ENCODE measurements at places on chromosomes 1 and 21.

DNA sequence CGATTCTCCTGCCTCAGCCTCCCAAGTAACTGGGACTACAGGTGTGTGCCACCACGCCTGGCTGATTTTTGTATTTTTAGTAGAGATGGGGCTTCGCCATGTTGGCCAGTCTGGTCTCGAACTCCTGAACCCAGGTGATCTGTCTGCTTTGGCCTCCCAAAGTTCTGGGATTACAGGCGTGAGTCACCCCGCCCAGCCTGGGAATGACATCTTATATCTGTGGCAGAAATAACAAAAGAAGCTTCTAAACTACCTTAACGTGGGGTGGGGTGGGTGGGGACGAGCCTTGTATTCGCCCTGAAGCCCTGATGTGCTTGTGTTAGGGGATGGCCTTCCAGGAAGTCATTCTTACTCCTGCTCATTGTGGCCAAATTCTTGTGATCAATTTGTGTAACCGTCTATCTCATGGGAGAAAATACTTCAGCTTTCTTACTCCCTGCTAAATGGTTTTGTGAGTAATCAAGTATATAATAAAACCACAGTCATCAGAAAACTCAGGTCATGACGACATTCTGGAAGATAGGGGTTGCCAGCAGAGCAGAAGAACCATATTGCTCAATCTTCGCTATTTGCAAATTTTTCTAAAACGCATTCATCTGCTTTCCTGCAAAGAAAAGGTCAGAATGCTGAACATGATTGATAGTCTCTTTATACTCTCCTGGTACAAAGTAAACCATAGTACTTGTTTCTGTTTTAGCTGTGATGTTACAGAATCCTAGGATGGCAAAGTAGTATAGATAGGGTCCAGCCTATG is 63.2 kb downstream of the DIRAS3 start:
- peak; percentile 12 for DNase-seq

DNA sequence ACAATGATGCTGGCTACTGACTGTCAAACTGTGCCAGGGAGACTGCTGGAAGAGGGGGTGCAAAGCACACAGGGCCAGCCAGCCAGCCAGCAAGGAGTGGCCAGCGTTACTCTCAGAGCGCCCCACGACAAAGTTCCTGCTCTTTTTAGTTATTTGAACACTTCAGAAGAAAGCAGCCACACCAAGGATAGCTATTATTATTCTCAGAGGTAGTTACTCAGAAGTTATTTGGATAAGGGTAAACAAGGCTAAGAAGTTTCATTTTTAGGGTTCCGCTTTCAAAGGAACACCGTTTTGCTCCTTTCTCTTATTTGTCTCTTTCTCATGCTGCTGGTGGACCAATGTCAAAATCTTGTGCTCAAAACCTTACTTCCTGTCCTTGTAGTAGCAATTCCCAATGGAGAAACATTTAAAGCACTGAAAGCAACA is 59.9 kb downstream of the VANGL2 start:
- DNase-seq = no peak

DNA sequence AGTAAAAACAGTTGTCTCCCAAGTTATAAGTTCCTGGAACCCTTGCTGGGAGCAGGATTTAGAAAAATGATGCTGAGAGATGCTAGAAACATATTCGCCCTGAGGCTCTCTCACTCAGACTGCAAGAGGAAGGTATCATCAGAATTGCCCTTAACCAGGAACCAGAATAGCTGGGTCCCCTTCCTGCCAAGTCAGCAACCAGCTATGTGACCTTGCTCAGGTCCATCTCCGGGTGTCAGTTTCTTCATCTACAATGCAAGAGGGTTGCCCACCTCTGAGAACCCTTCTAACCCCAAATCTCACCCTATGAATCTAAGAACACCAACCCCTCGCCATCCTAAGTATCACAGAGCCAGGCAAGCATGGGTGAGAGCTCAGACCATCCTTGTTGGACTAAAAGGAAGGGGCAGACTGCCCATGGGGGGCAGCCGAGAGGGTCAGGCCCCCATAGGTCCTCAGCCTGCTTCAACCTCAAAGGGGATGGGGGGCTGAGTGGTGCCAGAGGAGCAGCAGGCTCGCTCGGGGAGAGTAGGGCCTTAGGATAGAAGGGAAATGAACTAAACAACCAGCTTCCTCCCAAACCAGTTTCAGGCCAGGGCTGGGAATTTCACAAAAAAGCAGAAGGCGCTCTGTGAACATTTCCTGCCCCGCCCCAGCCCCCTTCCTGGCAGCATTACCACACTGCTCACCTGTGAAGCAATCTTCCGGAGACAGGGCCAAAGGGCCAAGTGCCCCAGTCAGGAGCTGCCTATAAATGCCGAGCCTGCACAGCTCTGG is 390 bp upstream of the S100A9 start:
- no peak for DNase-seq

DNA sequence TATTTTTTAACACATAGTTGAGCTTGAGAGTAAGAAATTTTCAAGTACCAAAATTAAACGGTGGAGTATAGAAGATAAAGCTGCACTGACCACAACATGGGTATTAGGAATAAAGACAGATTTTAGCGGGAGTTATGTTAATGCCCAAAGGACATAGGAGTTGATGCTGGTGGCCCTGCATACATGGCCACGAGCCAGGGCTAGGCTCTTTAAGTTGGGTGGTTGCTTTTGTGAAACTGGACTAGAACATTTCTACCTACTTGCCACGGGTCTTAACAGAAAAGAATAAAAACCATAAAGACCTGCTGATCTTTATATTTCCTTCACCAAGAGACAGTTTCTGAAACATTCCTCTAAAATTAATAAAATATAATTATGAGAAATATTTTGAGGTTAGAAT is 14.9 kb downstream of the EDEM3 start:
- no peak for DNase-seq

DNA sequence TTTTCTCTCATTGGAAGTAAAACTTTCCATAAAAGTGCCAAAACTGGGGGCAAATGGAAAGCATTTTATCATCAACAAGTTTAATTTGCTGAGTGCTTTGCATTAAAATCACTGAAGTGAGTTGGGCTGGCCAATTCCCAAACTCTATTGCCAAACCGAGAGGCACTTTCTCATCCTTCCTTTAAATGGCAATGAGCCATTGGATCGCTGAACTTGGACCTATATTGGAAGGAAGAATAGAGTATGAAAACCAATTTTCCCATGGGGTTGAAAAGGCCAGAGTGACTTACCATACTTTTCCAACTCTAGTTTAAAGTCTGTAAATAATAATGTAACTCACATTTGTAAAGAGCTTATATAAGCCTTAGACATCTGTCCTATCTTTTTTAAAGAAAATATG is 189.1 kb upstream of the C1orf87 start:
- DNase-seq = no peak

- DNase-seq = no peak
Observed at GRCh38 chr1:172278478-172278877, 142.0 kb upstream of the C1orf105 start.

GRCh38 chr1:209023790-209024189 is 559.7 kb upstream of the CAMK1G start:
- DNase-seq = no peak

DNA sequence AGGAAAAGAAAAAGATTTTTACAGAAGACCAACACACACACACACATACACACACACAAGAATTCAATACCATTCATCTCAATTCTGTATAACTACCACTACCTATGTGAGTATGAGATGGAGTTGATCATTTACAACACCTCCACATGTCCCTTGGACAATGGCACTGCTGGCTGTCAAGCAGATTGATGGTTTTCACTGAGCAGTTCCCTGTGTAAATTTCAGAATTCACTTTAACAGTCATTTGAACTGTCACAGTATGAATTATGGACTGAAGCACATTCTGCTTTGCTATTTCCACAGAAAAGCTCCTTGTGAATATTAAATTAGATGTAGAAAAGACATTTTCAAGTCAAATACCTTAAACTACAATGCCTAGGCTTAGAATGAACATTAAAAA is 14.3 kb downstream of the KCNT2 start:
- DNase-seq = no peak

DNA sequence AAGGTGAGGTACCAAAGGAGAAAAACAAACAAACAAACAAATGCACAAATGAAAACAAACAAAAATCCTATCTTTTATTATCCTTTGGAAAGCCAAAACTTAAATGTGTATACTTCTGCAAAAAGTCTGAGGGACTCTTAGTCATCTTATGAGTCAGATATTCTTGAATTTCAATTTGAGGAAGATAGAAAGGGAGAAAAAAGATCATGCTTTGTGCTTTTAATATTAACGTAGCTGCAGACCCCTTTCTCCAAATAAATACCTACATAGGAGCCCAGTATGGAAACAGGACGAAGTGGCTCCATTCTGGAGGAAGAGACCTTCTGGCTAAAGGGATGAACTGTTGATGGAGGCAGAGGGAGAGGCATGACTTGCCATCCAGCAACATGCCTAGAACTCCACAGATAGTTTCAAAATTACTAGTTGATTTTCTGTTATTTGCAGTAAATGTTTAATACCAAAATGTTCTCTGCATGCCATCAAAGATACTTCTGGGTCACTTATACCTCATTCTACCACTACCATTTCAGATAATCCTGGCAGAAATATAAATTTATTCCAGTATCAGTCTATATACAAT is 25.4 kb downstream of the NUP210L start:
- no peak for DNase-seq

DNA sequence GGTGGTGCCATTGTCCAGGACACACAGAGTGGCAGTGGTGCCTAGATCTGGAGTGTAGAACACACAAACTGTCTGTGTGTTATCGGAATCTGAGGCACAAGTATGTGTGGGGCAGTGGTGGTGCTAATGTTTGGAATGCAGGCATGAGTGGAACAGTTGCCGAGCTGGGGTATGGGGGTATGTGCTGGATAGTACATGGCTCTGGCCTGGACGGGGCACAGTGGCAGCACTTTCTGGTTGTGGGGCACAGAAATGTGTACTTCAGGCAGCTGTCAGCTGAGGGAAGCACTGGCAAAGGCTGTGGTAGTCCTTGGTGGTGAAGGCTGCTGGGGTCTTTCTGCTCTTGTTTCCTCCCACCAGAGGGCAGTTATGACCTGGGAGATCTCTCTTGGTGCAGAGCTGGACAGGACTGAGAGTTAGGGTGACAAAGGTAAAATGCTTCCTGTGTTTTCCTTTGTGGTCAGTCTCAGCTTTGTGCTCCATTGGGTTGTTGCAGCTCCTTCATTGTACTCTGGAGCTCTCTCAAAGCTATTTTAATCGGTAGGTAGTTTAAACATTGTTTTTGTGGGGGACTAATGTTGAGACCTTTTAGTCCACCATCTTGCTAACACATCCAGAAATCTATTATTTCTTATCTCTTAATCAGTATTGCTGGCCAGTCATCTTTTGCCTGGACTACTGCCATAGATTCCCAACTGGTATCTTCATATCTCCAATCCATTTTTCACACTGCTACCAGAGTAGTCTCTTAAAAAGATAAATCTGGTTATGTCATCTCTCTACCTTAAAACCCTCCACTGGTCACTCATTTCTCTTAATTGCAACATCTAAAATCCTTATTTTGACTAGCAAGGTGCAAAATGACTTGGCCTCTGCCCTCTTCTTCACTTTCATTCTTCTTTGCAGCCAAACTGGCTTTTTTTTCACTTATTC is 83.9 kb upstream of the NBPF4 start:
- no peak for DNase-seq

DNA sequence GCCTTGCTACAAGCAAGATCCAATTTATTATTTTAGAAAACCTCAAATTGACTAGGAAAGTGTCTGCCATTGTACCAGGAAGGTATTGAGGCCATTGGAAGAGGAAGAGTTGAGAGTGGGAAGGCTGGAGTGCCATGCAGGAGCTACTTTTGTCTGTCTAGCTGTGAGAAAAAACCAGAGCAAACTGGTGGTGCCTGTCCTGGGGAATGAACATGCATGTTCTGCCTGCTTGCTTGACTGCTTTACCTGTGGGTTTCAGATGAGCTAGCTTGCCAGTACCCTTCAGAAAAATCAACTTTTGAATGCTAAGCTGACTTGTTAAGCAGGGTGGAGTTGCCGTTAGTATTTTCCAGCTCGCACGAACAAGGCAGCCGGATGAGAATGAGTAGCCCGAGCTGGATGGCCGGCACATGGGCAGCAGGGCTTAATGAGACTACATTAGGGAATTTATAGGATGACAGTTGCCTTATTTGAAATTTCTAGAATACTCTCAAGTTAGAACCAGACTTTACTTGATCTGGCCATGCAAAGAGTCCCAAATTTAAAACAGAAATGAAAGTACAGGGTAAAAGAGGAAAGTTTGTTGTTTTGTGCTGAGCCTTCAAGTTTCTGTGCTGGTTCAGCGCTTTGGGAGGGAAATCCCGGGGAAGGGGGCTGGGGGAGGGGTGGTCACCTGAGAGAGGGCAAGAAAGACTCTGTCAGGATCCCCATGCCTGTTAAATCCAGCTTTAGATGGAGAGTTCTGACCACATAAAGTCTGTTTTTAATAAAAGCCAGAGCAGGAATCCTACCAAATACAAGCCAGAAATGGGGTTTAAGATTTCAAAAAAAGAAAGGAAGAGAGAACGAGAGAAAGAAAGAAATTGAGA is 29.6 kb upstream of the C1orf105 start:
- no peak for DNase-seq

GRCh38 chr21:46284077-46284644 is 1.2 kb downstream of the MCM3AP start:
- no peak for DNase-seq

GRCh38 chr1:183550915-183551314 is 39.3 kb downstream of the NCF2 start:
- DNase-seq = no peak

DNA sequence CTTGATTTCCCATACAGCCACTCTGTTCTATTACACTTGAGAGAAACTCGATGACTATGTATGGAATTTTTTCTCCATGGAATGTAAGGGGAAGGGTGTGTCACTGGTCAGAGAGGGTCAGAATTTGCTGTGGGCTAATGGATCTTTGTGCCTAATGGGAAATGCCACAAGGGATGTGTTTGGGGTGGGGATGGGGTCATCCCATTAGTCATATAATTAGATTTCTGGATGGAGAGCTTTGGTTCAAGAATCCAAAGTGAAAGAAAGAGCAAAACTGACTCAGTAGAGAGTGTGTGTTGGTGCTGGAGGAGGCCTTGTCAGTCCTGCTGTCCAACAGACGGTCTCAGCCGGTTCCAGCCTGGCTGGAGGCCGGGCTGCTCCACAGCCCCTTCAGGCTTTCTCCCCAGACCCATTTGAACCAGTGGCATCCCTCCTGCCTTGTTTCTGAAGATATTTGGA is 86.4 kb downstream of the LAMC2 start:
- peak; percentile 66 for DNase-seq

DNA sequence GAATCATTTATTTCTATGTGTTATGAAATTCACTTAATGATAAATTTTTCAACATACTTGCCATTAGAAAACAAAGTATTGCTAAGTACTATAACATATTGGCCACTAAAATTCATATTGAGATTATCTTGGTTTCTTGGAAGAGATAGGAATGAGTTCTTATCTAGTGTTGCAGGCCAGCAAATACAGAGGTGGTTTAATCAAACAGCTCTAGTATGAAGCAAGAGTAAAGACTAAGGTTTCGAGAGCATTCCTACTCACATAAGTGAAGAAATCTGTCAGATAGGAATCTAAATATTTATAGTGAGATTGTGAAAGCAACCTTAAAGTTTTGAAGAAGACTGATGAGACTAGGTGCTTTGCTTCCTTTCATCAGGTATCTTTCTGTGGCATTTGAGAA is 37.9 kb upstream of the FOXE3 start:
- DNase-seq = no peak
